Stimulated activated CD4-positive, alpha-beta T cell treated with anti-CD3 and anti-CD28 coated beads, Interleukin-1b, Interleukin-23, amount 100 ng/mL, for 1 hour (primary cell): ENCODE measurements at places on chromosomes 2 and 18.

DNA sequence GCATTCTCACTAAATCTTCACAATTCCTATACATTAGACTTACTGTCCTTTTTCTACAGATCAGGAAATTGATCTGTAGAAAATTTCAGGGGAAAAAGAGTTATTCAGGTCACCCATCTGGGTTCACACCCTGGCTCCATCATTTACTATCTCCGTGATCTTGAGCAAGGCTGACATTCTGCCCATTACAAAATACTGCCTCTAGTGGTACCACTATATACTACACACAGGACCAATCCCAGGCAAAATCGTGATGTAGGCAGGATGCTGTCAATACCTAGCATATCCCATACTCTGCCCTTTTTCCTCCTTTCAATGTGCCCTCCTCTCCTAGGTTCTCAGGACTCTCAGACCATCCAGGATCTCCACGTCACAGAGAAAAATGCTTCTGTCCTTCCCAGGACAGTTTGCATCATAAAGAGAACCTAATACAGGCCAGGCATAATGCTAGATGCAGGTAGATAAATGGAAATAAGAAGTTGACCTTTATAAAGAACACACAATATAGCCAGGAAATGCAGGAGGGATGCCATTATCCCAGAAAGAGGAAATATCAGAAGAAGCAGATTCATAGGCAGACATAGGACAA lies 101.9 kb downstream of the CDH20 start:
- no peak for DNase-seq

DNA sequence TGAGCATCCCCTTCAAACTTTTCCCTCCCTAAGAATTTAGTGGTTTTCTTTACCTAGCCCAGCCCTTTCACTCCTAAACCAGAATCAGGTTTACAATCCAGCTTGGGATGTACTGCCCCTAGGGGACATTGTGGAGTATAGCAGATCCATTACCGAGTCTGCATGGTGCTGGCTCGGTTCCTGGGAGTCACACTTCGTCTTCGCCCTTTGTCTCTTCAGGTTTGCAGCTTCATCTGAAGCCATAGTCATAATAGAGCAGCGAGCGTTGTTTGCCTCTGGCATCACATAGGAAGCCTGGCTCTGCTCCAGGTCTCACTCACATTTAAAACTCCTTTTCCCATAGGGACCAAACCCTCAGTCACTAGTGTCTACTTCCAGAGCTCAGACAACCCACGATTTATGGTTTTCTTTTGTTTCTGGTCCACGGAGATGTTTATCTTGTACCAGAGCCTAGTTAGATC lies 16.8 kb upstream of the LYPD6 start:
- DNase-seq = no peak

GRCh38 chr2:214482728-214483127 lies 71.9 kb downstream of the VWC2L start:
- DNase-seq = no peak

DNA sequence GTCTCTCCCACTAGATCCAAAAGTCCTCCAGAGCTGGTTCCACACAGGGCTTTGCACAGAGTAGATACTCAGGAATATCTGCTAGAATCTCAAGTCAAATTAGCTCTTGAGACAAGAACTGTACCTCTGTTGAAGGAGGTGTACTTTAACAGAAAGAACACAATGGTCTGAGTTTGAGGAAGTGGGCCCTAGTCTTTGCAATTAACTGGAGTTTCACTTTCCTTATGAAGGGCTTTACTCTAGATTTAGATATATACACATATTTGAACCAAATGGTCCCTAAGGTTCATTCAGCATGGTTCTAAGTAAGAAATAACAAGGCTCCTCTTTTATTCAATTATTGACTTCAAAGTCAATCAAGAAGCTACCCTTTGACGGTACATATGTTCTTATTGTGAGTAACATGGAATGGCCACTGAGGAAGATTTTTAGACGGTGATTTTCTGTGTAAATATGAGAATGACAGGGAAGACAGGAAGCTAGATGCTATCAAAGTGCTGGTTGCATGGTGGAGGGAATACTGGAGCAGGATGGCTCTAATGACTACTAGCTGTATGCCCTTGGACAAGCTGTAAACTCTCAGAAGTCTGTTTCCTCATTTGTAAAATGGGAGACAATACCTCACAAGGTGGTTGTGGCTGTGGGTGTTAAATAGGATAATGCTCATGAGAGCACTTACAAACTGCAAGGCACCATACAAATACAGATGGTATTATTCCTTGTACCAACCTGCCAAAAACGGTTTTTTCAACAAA lies 73.5 kb upstream of the SERTAD2 start:
- DNase-seq = no peak

- DNase-seq = no peak
Observed at GRCh38 chr18:27863780-27864430, 313.0 kb downstream of the CDH2 start.

GRCh38 chr2:104163611-104164130 lies 690.2 kb upstream of the POU3F3 start:
- no peak for DNase-seq

DNA sequence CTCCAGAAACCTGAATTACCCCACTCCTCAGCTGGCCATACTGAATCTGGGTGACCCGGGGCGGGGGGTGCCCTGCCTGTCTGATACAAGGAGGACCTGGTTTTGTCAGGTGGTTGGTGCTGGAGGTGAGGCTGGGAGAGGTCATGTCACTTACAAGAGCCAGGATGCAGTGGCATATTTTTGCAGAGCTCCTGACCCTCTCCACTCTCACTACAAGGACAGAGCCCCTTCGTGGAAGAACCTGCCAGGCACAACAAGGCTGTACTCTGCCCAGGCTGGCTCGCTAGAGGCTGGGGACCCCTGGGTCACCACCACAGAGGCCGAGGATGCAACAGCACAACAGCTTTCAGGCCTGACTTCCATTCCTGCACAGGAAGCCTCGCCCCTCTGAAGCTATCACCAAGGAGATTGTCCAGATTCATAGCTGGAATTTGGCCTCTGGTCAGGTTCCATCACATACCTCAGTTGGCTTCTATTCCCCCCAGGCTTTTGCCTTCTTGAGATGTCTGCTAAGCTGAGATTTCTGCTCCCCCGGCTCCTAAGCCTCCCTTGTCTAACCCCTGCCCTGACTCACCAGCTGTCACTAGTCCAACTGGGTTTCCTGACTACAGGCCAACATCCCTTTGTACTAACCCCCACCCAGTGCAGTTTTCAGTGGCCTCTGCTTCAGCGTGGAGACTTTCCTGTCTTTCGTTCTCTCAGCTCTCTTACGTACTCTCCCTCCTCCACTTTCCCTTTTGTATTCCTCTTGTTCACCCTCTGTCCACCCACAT lies 132.5 kb upstream of the EPAS1 start:
- DNase-seq = no peak

DNA sequence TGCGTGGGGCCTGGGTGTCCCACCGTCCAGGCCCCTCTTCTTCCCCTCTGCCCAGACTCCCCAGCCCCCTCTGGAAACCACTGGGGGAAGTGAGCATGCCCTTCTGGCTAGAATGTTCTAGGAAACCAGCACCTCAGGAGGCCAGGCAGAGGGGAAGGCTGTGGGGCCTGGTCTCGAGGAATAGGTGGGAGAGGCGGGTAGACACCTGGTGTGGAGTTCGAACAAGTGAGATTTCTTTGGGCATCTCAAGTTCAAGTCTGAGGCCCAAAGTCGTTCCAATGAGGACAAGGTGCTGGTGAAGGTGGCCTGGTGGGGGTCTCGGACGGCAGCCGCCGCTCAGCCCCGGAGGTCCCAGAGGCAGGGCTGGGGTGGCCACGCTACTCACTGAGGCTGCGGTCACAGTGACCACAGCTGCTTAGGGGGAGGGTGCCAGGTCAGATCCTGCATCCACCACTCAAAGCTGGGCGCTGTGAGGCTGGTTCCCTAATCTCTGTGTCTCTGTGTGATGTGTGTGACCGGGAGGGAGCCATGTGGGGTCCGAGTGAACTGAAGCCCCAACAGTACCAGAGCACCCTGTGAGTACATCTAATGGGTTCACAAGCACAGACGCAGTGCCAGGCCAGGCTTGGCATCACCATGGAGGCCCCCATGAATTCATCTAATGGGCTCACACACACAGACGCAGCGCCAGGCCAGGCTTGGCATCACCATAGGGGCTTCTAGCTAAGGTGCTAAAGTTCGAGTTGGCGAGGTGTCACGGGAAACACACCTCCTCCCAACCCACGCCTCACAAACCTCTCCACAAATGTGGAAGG lies 26.5 kb upstream of the PXDN start:
- no peak for DNase-seq
